ENCODE measurements at places on chromosomes 4 and X.
A peak's percentile ranks its signal among the peaks of the same experiment; 100 is the strongest.

GRCh38 chrX:37840931-37841330, 6.4 kb downstream of the DYNLT3 start:
- no peaks in the 10 kb centered on the region for H3K36me3 ChIP-seq
- no peaks in the 10 kb centered on the region for H3K27me3 ChIP-seq
- DNase-seq, result no peak
- no peak overlapping the region for H3K4me3 ChIP-seq
- H3K4me1 ChIP-seq, result no peaks in the 10 kb centered on the region

GRCh38 chr4:2068198-2068470, 9.0 kb downstream of the NAT8L start:
- H3K27ac ChIP-seq, result no peak overlapping the region
- no peak overlapping the region for H3K4me3 ChIP-seq
- H3K27me3 ChIP-seq, result no peaks in the 10 kb centered on the region
- peaks cover 5% of the 10 kb centered on the region for H3K4me1 ChIP-seq
- no peak for DNase-seq
- peaks cover 3% of the 10 kb centered on the region for H3K36me3 ChIP-seq

GRCh38 chr4:105361053-105361452, 112.8 kb downstream of the PPA2 start:
- H3K27me3 ChIP-seq, result no peaks in the 10 kb centered on the region
- no peak overlapping the region for H3K4me3 ChIP-seq
- H3K36me3 ChIP-seq, result no peaks in the 10 kb centered on the region
- H3K4me1 ChIP-seq, result no peaks in the 10 kb centered on the region
- no peak for DNase-seq

DNA sequence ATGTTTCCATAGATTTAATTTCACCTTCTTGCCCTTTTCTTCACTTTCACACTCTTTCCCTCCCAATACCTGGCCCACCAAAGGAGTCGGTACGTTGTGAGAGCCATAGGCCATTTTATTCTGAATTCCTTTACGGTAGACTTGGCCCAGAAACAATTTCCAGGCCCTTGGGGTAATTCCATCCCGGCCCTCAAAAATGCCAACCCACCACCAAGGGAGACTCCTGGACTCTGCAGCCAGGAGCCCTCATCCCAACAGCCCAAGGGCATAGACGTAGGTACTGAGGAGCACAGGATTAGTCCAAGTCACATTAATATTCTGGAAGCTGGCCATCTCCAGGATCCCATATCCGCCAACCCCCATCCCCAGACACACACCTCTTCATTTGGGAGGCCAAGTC, 102.9 kb downstream of the LIMCH1 start:
- no peak overlapping the region for H3K4me3 ChIP-seq
- H3K27ac ChIP-seq, result no peak overlapping the region
- H3K36me3 ChIP-seq, result no peaks in the 10 kb centered on the region
- DNase-seq, result no peak
- peaks cover 5% of the 10 kb centered on the region for H3K4me1 ChIP-seq

- H3K36me3 ChIP-seq, result no peaks in the 10 kb centered on the region
- no peak for DNase-seq
- H3K4me1 ChIP-seq, result no peaks in the 10 kb centered on the region
- no peak overlapping the region for H3K27ac ChIP-seq
- H3K4me3 ChIP-seq, result no peak overlapping the region
- H3K27me3 ChIP-seq, result peaks cover 24% of the 10 kb centered on the region
Observed at GRCh38 chr4:153189016-153189801, 15.0 kb upstream of the TRIM2 start.

GRCh38 chrX:63959975-63960374, 175.0 kb upstream of the ARHGEF9 start:
- no peaks in the 10 kb centered on the region for H3K4me1 ChIP-seq
- H3K4me3 ChIP-seq, result no peak overlapping the region
- no peak overlapping the region for H3K27ac ChIP-seq

DNA sequence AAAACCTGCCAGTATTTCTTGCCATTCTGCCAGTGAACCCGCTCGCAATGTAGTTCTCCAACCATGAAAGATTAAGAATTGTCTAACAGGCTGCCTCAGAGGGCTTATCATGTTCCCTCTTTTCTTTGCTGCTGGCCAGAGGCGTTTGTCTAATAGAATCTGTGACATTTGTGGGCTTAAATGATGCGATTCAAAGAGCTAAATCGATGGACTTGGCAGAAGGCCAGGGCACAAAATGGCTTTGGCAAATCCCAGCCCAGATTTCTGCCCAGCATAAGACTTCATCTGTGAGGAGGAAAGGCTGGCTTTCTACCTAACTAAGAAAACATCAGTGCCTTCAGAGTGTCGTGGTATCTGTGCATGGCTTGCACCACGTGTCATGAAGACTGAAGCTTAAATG, 79.9 kb downstream of the TRPC5OS start:
- H3K4me1 ChIP-seq, result no peaks in the 10 kb centered on the region
- H3K27ac ChIP-seq, result no peak overlapping the region
- no peaks in the 10 kb centered on the region for H3K27me3 ChIP-seq

GRCh38 chr4:24793219-24794005, 2.0 kb upstream of the SOD3 start:
- H3K4me3 ChIP-seq, result no peak overlapping the region
- H3K36me3 ChIP-seq, result no peaks in the 10 kb centered on the region
- H3K27ac ChIP-seq, result no peak overlapping the region
- peaks cover 2% of the 10 kb centered on the region for H3K27me3 ChIP-seq
- H3K4me1 ChIP-seq, result peaks cover 8% of the 10 kb centered on the region
- no peak for DNase-seq

DNA sequence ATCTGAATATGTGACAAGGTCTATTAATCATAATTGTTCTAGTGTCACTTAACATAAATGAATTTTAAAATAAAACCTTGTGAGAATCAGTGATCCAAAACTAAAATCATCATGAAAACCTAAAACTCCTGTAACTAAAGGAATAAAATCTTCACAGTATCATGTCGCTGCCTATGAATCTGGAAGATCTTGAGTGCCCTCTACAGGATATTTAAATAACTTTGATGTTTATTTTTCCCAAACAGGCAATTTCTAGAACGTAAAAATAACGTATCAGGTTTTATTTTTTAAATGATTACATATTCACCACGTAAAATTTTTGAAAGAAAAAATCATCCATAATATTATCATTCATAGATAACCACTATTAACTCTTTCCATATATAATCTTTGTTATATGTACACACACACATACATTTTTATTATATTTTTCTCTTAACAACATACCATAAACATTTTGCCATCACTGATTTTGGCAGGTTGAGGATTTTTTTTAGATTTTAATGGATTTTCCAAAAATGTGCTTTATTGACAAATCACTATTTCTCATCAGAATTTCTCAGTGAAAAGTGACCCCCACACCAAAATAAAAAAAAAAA, 79.6 kb downstream of the COMMD8 start:
- H3K4me1 ChIP-seq, result no peaks in the 10 kb centered on the region
- H3K27ac ChIP-seq, result no peak overlapping the region
- no peaks in the 10 kb centered on the region for H3K27me3 ChIP-seq
- DNase-seq, result peak; percentile 23

DNA sequence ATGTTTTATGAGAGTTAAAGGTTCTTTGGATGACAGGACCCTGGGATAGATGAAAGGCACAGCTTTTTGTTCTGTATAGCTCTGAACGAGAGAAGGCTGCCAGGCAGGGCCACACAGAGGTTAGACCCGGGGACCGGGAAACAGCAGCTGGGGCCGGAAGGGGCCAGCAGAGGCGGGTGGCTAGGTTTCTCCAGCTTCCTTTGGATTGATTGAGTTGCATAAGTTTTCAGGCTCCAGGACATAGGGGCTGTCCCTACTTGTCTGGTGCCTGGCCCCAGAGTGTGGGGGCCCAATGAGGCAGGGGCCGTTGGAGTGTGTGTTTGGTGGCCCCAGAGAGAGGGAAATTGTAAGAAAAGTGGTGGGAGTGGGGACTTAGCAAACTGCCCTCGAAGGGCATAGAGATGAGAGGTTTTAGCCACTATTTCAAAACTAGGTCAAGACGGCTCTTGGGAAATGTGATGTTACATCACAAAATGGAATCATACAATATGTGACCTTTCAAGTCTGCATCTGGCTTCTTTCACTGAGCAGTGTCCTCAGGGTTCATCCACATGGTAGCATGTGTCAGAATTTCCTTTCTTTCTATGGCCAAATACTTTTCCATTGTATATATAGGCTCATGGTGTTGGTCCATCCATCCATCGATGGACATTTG, 3.7 kb downstream of the ZFP92 start:
- DNase-seq, result no peak
- H3K36me3 ChIP-seq, result peaks cover 8% of the 10 kb centered on the region
- no peak overlapping the region for H3K4me3 ChIP-seq
- H3K4me1 ChIP-seq, result peaks cover 22% of the 10 kb centered on the region
- no peaks in the 10 kb centered on the region for H3K27me3 ChIP-seq

GRCh38 chr4:74206088-74206825, 48.3 kb downstream of the MTHFD2L start:
- no peaks in the 10 kb centered on the region for H3K27me3 ChIP-seq
- H3K4me3 ChIP-seq, result no peak overlapping the region
- H3K36me3 ChIP-seq, result no peaks in the 10 kb centered on the region
- H3K4me1 ChIP-seq, result 0 out of 2 replicates have a peak, but pooled peaks cover 4% of the 10 kb centered on the region
- DNase-seq, result peak; percentile 67

DNA sequence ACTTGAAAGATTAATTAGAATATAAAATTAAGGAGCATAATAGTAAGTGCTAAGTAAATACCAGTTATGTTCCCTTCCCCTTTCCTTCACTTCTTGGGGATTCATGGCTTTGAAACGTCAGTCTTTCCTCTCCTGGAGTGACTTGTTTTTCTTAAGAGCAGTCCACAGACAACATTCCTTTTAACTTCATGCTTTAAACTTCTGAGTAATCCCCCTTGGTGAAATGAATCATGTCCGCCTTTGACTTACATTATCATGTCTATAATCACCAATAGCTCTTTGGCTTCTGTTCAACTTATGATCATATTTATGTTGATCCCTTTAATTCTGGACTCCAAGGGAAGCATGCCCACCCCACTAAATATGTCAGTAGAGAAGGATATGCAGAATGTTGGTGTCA, 1012.1 kb upstream of the SLIT2 start:
- no peaks in the 10 kb centered on the region for H3K4me1 ChIP-seq
- no peak overlapping the region for H3K27ac ChIP-seq
- no peaks in the 10 kb centered on the region for H3K27me3 ChIP-seq
- no peak overlapping the region for H3K4me3 ChIP-seq

- H3K4me1 ChIP-seq, result no peaks in the 10 kb centered on the region
- H3K27ac ChIP-seq, result no peak overlapping the region
- no peak for DNase-seq
- no peak overlapping the region for H3K4me3 ChIP-seq
- no peaks in the 10 kb centered on the region for H3K27me3 ChIP-seq
Observed at GRCh38 chr4:41177016-41177415, 37.3 kb downstream of the APBB2 start.

GRCh38 chrX:84189125-84189524, 1.1 kb upstream of the RPS6KA6 start:
- no peak overlapping the region for H3K4me3 ChIP-seq
- H3K36me3 ChIP-seq, result no peaks in the 10 kb centered on the region
- no peak for DNase-seq

- no peaks in the 10 kb centered on the region for H3K4me1 ChIP-seq
- no peak for DNase-seq
- no peaks in the 10 kb centered on the region for H3K27me3 ChIP-seq
- H3K36me3 ChIP-seq, result no peaks in the 10 kb centered on the region
Observed at GRCh38 chrX:75483933-75484332, 38.9 kb downstream of the ZDHHC15 start.

DNA sequence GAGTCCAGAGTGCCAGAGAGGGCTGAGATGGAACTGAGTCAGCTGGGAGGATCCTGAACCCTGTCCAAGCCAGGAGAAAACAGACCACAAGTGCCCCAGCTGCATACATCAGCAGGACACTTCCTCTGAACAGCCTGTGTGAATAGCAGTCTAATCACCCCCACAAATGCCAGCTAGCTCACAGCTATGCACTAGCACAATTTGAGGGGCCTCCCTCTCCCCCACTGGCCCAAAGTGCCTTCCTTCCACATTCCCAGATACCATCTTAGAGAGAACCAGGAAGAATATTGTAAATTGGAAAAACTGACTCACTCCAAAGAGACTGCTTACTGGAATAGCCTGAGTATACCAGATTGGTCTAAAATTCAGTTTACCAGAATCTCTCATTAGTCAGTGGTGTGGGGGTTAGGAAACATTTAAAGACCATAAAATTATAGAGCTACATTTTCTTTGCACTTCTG, 292.6 kb upstream of the KLF3 start:
- no peak overlapping the region for H3K4me3 ChIP-seq
- H3K36me3 ChIP-seq, result no peaks in the 10 kb centered on the region
- DNase-seq, result no peak
- H3K4me1 ChIP-seq, result no peaks in the 10 kb centered on the region

DNA sequence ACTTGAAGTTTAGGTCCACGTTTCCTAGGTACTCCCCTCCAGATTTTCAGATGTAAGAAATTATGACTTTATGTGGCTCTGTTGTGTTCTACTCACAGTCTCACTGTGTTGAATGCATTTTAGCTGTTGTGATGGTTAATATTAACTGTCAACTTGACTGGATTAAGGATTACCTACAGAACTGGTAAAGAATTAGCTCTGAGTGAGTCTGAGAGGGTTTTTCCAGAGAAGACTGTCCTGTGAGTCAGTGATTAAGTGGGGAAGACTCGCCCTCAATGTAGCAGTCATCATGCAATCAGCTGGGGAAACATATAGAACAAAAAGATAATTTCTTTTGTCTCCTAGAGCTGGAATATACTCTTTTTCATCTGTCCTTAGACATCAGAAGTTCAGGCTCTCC, 493.4 kb downstream of the ACTRT1 start:
- DNase-seq, result no peak
- no peaks in the 10 kb centered on the region for H3K36me3 ChIP-seq

DNA sequence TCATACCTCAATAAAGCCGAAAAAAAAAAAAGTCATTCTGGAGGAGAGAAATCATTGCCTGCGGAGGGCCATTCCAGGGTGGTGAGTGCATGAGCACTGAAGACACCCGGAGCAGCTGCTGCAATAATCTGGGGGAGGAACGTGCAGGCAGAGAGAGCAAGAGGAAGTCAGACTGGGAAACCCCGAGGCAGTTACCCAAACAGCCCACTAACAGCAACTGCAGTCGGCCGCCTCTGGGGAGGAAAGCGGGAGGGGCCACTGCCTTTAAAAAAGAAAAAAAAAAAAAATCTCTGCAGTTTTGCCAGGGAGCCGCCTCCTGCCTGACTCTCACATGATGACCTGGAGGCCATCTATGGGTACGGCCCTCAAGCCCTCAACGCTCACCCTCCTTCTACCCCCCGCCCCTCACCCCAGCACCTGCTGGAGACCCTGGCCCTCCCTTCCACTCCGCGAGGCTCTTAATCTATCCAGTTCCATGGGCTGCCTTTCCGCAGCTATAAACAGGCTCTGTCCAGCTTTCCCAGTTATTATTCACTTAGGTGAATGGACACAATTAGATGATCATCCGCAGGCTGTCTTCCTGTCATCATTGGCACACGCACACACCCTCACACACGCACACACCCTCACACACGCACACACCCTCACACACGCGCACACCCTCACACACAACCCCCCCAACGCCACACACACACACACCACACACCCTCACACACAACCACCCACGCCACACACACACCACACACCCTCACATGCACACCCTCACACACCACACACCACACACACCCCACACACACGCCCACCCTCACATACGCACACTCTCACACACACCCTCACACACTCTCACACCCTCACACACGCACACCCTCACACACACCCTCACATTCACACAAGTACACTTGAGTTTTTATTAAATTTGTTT, 3.4 kb upstream of the AVPR2 start:
- no peak overlapping the region for H3K4me3 ChIP-seq
- peaks cover 24% of the 10 kb centered on the region for H3K4me1 ChIP-seq
- no peaks in the 10 kb centered on the region for H3K36me3 ChIP-seq
- H3K27me3 ChIP-seq, result no peaks in the 10 kb centered on the region

GRCh38 chr4:127771535-127772275, 10.4 kb upstream of the HSPA4L start:
- no peak overlapping the region for H3K4me3 ChIP-seq
- H3K4me1 ChIP-seq, result no peaks in the 10 kb centered on the region
- H3K27me3 ChIP-seq, result no peaks in the 10 kb centered on the region
- no peak overlapping the region for H3K27ac ChIP-seq
- no peak for DNase-seq
